Glutamatergic neuron (in vitro differentiated cells): ENCODE measurements at places on chromosomes 2 and 18.

GRCh38 chr2:43766006-43766405 lies 7.8 kb upstream of the DYNC2LI1 start:
- no peak for DNase-seq

GRCh38 chr2:31505111-31505510 lies 75.6 kb downstream of the SRD5A2 start:
- no peak for DNase-seq

- no peak for DNase-seq
Measured at GRCh38 chr2:108536133-108536780, 2.0 kb downstream of the LIMS1 start.

DNA sequence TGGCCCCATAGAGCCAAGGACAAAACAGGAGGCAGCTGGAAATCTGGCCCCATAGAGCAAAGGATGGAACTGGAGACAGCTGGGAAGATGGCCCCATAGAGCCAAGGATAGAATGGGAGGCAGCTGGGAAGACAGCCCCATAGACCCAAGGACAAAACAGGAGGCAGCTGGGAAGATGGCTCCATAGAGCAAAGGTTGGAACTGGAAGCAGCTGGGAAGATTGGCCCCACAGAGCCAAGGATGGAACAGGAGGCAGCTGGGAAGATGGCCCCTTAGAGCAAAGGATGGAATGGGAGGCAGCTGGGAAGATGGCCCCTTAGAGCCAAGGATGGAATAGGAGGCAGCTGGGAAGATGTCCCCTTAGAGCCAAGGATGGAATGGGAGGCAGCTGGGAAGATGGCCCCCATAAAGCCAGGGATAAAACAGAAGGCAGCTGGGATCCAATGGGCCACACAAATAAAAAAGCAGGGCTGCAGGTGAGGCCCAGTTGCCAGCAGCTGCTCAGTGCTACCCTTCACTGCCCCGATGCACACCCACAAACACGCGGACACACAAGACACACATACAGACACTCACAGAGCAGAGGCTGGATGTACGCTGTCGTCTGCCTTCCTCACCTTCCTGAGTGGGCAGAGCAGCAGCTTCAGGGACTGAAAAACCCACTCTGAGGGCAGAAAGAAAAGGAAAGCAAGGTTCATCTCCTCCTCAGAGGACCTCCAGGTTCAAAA lies 505.4 kb upstream of the MYT1L start:
- DNase-seq: no peak

GRCh38 chr18:24400587-24400986 lies 3.0 kb upstream of the OSBPL1A start:
- DNase-seq: no peak

- DNase-seq: no peak
Measured at GRCh38 chr2:38176619-38177021, 100.7 kb upstream of the CYP1B1 start.
